ENCODE measurements at places on chromosomes 6 and 20.

GRCh38 chr6:26520237-26520849 lies 17.8 kb upstream of the HMGN4 start:
- DNase-seq, result no peak
- H3K27ac ChIP-seq, result peak overlapping the region; percentile 92
- H3K4me1 ChIP-seq, result peaks cover 22% of the 10 kb centered on the region
- peak overlapping the region; percentile 79 for H3K4me3 ChIP-seq
- H3K27me3 ChIP-seq, result no peaks in the 10 kb centered on the region
- peaks cover 4% of the 10 kb centered on the region for H3K36me3 ChIP-seq

DNA sequence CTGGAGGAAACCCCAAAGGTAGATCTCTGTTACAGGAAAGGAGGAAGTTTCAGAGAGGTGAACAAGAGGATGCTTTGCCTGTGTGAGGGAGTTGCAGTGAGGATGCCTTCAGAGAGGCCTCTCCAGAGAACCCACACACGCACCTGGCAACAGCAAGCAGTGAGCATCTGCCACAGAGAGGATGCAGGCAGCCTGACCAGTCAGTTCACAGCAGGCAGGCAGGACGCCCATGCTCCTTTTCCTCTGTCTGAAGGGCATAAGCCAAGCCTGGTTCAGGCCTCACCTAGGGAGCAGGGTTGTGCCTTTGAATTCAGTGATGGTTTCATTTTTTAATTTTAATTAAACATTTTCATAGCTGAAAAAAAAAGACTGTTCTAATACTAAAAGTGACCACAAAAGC lies 346.0 kb upstream of the MARCKS start:
- no peak overlapping the region for H3K4me3 ChIP-seq
- peak overlapping the region; percentile 41 for H3K27ac ChIP-seq
- no peak for DNase-seq
- no peaks in the 10 kb centered on the region for H3K27me3 ChIP-seq
- no peaks in the 10 kb centered on the region for H3K36me3 ChIP-seq
- H3K4me1 ChIP-seq, result peaks cover 3% of the 10 kb centered on the region

DNA sequence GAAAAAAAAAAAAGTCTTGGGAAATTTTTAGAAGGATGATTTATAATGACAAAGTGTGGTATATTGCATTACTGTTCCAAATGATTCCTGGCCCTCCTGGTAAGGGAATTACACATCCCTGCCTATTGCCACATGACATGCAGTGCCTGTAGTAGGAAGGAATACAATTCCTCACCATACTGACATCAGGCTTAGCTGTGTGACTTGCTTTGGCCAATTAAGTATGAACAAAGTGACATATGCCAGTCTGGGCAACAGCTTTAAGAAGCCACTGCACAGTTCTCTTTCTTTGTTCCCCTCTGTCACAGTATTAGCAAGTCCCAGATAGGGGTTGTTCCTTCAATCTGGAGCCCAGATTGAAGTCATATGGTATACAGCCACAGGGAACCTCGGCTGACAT lies 100.5 kb downstream of the KIF13A start:
- peaks cover 28% of the 10 kb centered on the region for H3K4me1 ChIP-seq
- H3K36me3 ChIP-seq, result peaks cover 6% of the 10 kb centered on the region
- no peaks in the 10 kb centered on the region for H3K27me3 ChIP-seq
- peak overlapping the region; percentile 50 for H3K27ac ChIP-seq
- no peak for DNase-seq

DNA sequence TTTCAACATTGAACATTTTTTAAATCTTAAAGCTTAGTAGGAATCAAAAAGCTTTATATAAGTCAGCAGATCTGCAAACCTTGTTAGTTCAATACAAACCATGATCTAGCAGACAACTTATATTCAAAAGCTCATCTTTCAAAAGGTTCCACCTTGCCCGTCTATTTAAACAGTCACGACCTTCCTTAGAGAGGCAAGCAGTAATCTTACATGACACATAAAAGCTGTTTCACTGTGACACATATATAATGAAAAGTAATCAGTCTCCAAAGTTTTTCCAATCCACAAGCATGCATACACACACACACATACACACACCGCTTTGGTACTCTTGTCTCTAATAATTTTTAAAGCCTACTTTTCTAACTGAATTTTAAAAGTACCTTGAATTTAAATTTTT lies 12.9 kb downstream of the SOD2 start:
- H3K27me3 ChIP-seq, result no peaks in the 10 kb centered on the region
- no peaks in the 10 kb centered on the region for H3K4me1 ChIP-seq

DNA sequence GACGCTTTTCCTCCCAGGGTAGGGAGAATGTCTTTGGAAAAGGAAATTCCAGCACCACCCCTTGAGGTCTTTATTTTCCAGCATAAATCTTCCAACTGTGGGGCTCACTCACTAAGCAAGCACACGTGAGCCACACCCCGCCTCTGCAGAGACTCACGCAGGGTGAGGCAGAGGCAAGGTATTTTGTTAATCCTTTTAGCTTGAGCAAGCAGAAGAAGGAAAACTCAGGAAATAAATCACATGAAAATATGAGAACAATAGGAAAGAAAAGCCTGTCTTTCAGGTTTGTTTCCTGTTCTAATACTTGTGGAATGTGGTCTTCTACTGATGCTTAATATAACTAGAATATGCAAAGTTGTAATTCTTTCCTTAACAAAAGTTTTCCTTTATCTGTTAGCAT lies 4.1 kb upstream of the PHACTR2 start:
- H3K4me1 ChIP-seq, result peaks cover 2% of the 10 kb centered on the region
- no peak overlapping the region for H3K4me3 ChIP-seq
- H3K27me3 ChIP-seq, result peaks cover 10% of the 10 kb centered on the region
- H3K27ac ChIP-seq, result no peak overlapping the region
- no peak for DNase-seq
- peaks cover 11% of the 10 kb centered on the region for H3K36me3 ChIP-seq
